ENCODE measurements at places on chromosomes 6 and 20. TPM values are rescaled to one million over a fixed set of nuclear protein-coding genes. Genes with fewer than 3 reads are reported as not detected.

GRCh38 chr20:6974838-6975237 is 207.4 kb downstream of the BMP2 start:
- DNase-seq, result no peak
- no peak overlapping the region for H3K4me3 ChIP-seq
- H3K36me3 ChIP-seq, result no peaks in the 10 kb centered on the region
- H3K27ac ChIP-seq, result no peak overlapping the region

- H3K27me3 ChIP-seq, result no peaks in the 10 kb centered on the region
- H3K27ac ChIP-seq, result no peak overlapping the region
- no peaks in the 10 kb centered on the region for H3K36me3 ChIP-seq
- no peaks in the 10 kb centered on the region for H3K4me1 ChIP-seq
- DNase-seq, result no peak
Observed at GRCh38 chr6:106411056-106411455, 50.5 kb downstream of the CRYBG1 start.

GRCh38 chr6:88914180-88914579 is 49.2 kb downstream of the RNGTT start:
- H3K27me3 ChIP-seq, result no peaks in the 10 kb centered on the region
- no peak overlapping the region for H3K4me3 ChIP-seq
- H3K27ac ChIP-seq, result no peak overlapping the region

GRCh38 chr6:107607116-107607515 is 117.2 kb downstream of the SOBP start:
- no peak overlapping the region for H3K4me3 ChIP-seq
- H3K4me1 ChIP-seq, result no peaks in the 10 kb centered on the region
- H3K27ac ChIP-seq, result no peak overlapping the region
- no peak for DNase-seq
- H3K27me3 ChIP-seq, result no peaks in the 10 kb centered on the region

- no peak for DNase-seq
- no peaks in the 10 kb centered on the region for H3K4me1 ChIP-seq
- H3K27ac ChIP-seq, result no peak overlapping the region
- H3K36me3 ChIP-seq, result no peaks in the 10 kb centered on the region
Observed at GRCh38 chr6:43974643-43975230, 152.5 kb downstream of the MRPL14 start.

The NPBWR2 gene
- 0.47 TPM for total RNA-seq

The LINC00237 gene
- not detected for total RNA-seq

The ARMC2 gene
- total RNA-seq, result 5.2 TPM

Data from CD4-positive, alpha-beta T cell (primary cell).